Esophagus squamous epithelium (tissue), 5 donors: ENCODE measurements at places on chromosomes 7 and 10. TPM values are rescaled to one million over a fixed set of nuclear protein-coding genes. Genes with fewer than 3 reads are reported as not detected.

- H3K27me3 ChIP-seq, result no peaks in the 10 kb centered on the region
- no peaks in the 10 kb centered on the region for H3K4me1 ChIP-seq
- DNase-seq, result no peak
- H3K4me3 ChIP-seq, result no peak overlapping the region
- no peak overlapping the region for H3K27ac ChIP-seq
These were observed 36.0 kb downstream of the NEURL1 start for GRCh38 chr10:103529539-103529938.

DNA sequence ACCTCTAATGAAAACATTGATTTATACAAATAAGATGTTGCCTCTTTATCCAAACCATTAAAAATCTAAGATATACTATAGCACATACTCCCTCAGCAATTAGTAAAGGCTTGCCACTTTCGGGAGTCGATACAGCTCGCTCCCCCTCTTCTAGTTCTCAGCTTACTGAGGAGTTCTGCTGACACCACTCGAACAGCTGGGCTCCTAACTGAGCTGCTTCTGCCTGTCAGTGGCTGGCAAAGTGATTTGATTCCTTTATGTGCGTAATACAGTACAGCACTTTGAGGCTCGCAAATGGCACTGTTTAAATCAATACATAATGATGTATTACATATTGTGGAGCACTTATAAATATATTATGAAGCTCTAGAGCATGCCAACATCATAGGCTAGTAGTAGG, 241.8 kb downstream of the CREB5 start:
- H3K4me3 ChIP-seq, result no peak overlapping the region
- no peak overlapping the region for H3K27ac ChIP-seq
- H3K27me3 ChIP-seq, result no peaks in the 10 kb centered on the region
- DNase-seq, result no peak
- no peaks in the 10 kb centered on the region for H3K36me3 ChIP-seq
- H3K4me1 ChIP-seq, result no peaks in the 10 kb centered on the region

DNA sequence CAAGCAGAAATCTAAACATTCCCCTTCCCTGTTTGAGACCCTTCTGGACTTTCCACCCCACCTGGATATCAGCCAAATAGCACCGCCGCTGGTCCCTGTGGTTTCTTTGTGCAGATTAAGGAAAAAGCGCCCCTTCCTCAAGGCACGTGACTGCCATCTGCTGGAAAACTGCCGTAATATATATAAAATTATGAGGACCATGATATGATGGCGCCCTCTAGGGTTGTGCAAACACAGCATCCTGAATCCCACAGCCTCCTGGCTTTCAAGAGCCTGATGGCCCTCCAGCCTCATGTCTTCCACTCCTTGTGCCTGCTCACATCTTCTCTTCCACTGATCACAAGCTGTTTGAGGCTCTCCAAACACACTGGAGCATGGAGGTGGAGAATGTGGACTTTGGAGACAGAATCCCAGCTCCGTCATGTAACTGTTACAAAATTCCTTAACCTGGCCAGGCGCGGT, 121.3 kb downstream of the MYL10 start:
- no peak overlapping the region for H3K27ac ChIP-seq
- no peak for DNase-seq
- no peaks in the 10 kb centered on the region for H3K4me1 ChIP-seq
- H3K36me3 ChIP-seq, result no peaks in the 10 kb centered on the region
- H3K4me3 ChIP-seq, result no peak overlapping the region

- peaks cover 20% of the 10 kb centered on the region for H3K4me1 ChIP-seq
- H3K36me3 ChIP-seq, result no peaks in the 10 kb centered on the region
- no peak overlapping the region for H3K4me3 ChIP-seq
These were observed 216.5 kb downstream of the VTI1A start for GRCh38 chr10:112663234-112664125.

DNA sequence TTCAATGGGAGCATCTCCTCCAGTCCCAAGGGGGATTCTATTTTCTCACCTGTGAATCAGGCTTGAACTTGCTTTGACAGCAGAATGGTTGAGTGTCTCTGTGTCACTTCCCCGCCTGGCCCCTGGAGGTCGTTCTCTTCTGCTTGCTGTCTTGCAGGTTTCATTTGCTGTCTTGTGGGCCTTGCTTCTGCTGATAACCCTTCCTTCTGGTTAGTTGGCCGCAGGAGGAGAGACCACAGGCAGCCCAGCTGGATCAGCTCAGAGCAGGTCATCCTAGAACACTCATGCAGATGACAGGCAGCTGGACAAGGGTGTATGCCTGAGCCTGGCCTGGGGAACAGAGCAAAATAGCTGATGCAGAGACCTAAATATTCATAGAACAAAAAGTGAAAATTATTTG, 344.2 kb upstream of the ADARB2 start:
- no peak overlapping the region for H3K27ac ChIP-seq
- H3K4me1 ChIP-seq, result no peaks in the 10 kb centered on the region
- DNase-seq, result no peak
- H3K4me3 ChIP-seq, result no peak overlapping the region
- H3K36me3 ChIP-seq, result no peaks in the 10 kb centered on the region

DNA sequence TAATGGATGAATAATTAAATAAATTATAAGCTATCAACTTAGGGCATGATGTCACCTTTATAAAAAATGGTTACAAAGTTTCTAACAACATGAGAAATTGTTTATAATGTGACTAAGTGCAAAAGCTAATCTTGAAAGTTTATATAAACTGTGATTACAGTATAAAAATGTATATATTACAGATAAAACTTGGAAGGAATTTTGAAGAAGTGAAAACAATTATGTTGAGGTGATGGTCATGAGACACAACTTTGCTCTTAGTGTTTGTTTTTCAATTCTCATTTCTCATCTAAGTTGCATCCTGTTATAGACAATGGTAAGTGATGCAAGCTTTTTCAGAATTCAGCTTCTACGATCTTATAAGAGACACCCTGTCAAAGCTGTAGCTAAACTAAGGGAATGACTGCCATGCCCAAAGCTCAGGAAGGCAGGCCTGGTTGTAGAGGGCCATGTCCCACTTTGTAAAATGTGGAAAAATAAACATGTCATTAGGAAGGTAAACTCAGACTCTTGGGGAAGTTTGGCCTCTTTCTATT, 23.9 kb downstream of the MACC1 start:
- H3K36me3 ChIP-seq, result no peaks in the 10 kb centered on the region
- H3K4me3 ChIP-seq, result no peak overlapping the region
- H3K27ac ChIP-seq, result no peak overlapping the region

DNA sequence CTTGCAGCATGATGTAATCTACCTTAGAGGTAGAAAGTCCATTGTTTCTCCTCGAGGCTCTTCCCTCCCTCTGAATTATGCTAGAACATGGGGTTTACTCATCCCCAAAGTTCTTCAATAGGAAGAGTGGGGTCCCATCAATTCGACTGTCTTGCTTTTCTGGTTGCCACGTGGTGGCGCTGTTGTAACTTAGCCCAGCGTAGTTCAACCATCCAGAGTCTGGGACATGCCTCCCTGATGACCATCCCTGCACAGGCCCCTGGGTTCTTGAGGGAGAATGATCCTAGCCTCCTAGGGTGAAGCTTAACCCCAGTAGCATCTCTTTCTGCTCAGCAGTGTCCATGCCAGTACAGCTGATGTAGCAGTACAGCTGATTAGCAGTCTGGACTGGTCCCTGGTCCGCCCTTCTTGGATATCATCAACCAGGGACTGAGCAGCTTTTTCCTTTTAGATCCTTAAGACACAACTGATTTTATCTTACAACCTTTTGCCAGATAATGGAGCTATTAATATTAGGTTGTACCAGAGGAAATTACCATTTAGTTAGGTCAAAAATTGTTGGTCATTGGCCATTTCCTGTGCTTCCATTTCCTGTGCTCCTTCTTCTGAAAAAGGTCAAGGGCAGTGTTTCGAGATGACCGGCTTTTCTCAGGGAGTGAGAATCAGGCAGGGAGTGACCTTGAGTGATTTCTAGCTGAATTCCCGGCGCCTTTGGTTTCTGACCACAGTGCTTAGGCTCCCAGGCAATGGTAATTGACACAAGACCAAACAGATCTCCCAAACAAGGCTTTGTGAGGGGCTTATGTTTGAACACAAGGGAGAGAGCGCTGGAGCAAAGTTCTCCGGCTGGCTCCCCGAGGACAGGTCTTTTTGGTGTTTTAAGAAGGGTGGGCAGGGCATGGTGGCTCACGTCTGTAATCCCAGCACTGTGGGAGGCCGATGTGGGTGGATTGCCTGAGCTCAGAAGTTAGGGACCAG, 65.4 kb downstream of the TACC2 start:
- H3K27me3 ChIP-seq, result no peaks in the 10 kb centered on the region
- no peaks in the 10 kb centered on the region for H3K36me3 ChIP-seq
- H3K4me3 ChIP-seq, result no peak overlapping the region
- no peak for DNase-seq
- peak overlapping the region; percentile 66 for H3K27ac ChIP-seq

Gene IFT22
- 13.5 TPM for total RNA-seq

Gene LRRD1
- total RNA-seq, result not detected

DNA sequence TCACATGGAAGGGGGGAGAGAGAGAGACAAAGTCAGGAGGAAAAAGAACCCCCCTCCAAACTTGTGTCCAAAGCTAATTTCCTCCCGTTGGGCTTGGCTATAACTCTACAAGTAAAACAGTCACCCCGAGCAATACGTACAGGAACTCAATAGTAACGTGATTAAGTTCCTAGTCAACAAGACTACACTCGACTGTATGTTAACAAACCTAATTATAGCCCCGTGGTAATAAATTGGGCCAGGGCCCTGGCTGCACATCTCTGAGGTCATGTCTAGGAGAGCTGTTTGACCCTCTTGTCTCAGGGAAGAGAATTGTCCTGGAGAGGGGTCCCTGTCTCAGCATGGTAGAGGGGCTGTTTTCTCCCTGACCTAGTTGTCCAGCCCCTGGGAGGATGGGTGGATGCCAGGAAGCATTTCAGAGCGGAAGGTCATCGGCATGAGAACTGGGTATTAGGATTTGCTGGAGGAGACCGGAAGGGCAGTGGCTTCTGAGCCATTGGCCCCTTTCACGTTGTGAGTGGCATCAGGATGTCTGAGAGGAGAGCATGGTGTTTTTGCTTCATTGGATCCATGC, 60.2 kb upstream of the COMTD1 start:
- H3K27me3 ChIP-seq, result no peaks in the 10 kb centered on the region
- peak overlapping the region; percentile 96 for H3K27ac ChIP-seq
- H3K36me3 ChIP-seq, result no peaks in the 10 kb centered on the region
- peaks cover 45% of the 10 kb centered on the region for H3K4me1 ChIP-seq
- H3K4me3 ChIP-seq, result peak overlapping the region; percentile 74
- no peak for DNase-seq

DNA sequence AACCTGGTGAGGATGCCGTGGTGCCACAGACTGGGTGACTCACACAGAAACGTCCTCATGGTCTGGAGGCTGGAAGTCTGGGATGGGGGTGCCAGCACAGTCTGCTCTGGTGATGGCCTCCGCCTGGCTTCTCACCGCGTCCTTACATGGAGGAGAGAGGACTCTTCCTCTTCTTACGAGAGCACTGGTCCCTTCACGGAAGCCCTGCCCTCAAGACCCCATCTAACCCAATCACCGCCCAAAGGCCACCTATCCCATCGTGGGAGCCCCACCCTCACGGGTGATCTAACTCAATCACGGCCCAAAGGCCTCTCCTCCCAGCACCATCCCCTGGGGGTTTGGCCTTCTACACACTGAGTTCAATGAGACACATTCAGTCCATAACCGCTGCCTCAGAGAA, 137.7 kb downstream of the PTPRN2 start:
- no peak overlapping the region for H3K27ac ChIP-seq
- DNase-seq, result no peak

Gene USP6NL
- total RNA-seq, result 36.2 TPM

DNA sequence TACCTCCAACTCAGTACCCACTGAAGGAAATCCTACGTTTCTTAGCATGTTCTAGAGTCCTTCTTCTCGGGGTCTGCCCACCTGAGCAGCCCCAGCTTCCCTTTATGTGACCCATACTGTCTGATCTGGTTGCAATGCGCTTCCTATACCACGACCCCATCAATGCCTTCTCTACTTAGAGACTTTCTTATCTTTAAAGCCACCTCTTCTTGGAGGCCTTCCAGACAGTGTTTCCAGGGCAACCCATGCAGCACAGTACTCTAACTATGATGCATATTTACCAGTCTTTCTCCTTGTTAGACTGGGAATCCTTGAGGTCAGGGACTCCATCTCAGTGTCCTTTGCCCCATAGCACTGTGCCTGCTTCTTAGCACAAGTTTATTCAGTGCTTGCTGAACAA, 54.5 kb upstream of the SLF2 start:
- DNase-seq, result no peak
- H3K27me3 ChIP-seq, result no peaks in the 10 kb centered on the region
- no peaks in the 10 kb centered on the region for H3K36me3 ChIP-seq

Gene PDK4
- total RNA-seq, result 129 TPM

DNA sequence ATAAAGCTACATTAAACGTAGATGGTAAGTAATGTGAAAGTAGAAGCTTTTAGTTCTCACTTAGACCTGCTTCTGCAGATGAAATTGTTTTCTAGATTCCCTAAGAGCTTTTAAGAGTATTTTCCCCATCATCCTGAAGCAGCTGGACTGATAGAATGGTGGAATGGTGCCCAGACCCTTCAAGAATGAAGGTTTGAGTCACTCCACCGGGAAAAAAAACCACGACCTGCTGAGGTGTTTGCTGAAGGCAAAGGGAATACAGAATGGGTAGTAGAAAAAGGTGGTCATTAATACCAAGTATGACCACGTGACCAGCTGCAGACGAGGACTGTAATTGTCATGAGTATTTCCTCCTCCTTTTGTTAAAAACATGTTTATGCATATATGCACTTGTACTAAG, 79.2 kb upstream of the PTPRZ1 start:
- DNase-seq, result no peak
- H3K4me3 ChIP-seq, result no peak overlapping the region
- H3K36me3 ChIP-seq, result no peaks in the 10 kb centered on the region
- no peaks in the 10 kb centered on the region for H3K27me3 ChIP-seq
- H3K27ac ChIP-seq, result no peak overlapping the region
- peaks cover 12% of the 10 kb centered on the region for H3K4me1 ChIP-seq

- no peaks in the 10 kb centered on the region for H3K27me3 ChIP-seq
- no peak overlapping the region for H3K27ac ChIP-seq
- H3K36me3 ChIP-seq, result no peaks in the 10 kb centered on the region
- no peak overlapping the region for H3K4me3 ChIP-seq
- DNase-seq, result no peak
- peaks cover 80% of the 10 kb centered on the region for H3K4me1 ChIP-seq
These were observed 23.9 kb downstream of the UNC5B start for GRCh38 chr10:71236286-71236685.

- no peaks in the 10 kb centered on the region for H3K36me3 ChIP-seq
- H3K27ac ChIP-seq, result no peak overlapping the region
- no peak for DNase-seq
- no peak overlapping the region for H3K4me3 ChIP-seq
- no peaks in the 10 kb centered on the region for H3K27me3 ChIP-seq
These were observed 145.2 kb downstream of the GRM3 start for GRCh38 chr7:86788948-86789347.

Gene CDHR3
- 0.32 TPM for total RNA-seq

GRCh38 chr7:30224511-30225062, 59.8 kb upstream of the ZNRF2 start:
- H3K27ac ChIP-seq, result peak overlapping the region; percentile 85
- no peaks in the 10 kb centered on the region for H3K36me3 ChIP-seq
- H3K27me3 ChIP-seq, result no peaks in the 10 kb centered on the region
- peaks cover 28% of the 10 kb centered on the region for H3K4me1 ChIP-seq
- no peak overlapping the region for H3K4me3 ChIP-seq
- no peak for DNase-seq

Gene FZD1
- 8.6 TPM for total RNA-seq

Gene NODAL
- not detected for total RNA-seq
